Endothelial cell of umbilical vein (primary cell): ENCODE measurements at places on chromosomes 13 and 19. TPM values are rescaled to one million over a fixed set of nuclear protein-coding genes. Genes with fewer than 3 reads are reported as not detected.

DNA sequence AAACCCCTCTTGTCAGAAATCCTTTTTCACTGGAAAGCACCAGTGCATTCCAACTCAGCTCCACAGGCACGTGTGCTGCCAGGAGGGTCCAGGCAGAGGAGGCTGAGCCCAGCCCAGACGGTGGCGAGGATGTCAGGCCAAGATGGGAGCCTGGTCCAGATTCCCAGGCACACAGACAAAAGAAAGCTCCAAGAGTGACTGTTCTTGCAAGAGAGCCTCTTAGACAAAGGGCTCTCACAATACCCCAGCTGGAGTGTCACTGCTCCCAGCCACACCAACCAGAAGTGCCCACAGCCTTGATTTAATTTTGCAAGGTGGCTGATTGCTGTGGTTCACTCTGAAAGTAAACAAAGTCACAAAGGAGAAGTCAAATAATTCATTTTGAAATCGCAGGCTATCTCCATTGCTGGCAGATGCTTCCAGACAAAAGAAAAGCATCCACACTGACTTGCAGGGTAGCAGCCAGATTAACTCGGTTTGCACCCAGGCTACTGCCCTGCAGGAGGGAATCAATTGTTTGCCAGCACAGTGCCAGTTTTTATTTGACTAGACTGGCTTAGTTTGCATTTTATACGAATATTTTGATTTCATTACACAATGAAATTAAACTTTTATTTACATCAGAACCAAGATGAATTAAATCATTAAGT lies 95.1 kb downstream of the RAB20 start:
- no peak for DNase-seq

DNA sequence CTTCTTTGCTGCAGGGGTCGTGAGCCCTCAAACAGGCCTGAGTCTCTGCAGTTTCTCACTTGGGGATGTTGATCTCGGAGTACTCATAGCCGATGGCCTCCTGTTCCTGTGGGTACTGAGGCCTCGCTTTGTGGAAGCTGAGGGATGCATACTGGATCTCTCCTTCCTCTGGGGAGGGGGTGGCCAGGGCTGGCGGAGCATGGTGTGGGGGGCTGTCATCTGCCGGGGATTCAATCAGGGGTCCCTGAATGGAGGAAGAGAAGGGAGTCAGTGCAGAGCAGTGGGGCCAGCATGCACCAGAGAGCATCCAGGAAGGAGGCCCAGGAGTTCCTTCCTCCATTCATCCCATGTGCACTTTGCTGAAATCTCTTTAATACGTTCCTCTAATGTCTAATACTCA lies 10.0 kb downstream of the SIGLEC12 start:
- DNase-seq, result no peak

DNA sequence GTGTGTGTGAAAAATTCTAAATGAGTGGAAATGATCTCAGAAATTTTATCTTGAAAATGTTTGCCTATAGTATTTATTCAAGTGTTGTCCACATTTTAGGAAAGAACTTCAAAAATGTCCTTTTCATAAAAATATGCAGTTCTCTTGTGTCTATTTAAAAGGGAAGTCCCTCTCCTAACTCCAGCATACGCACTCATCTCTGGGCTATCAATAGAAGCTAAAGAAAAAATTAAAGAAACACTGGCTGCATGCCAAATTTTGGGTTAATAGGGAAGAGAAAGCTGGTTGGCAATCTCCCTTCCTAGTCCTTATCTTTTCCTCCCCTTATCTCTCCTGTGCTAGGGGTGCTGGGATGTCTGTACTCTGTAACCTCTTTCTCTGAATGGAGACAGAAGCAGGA lies 313.3 kb downstream of the ENOX1 start:
- peak; percentile 40 for DNase-seq

GRCh38 chr13:74287724-74288169 lies 153.5 kb upstream of the KLF12 start:
- peak; percentile 69 for DNase-seq

DNA sequence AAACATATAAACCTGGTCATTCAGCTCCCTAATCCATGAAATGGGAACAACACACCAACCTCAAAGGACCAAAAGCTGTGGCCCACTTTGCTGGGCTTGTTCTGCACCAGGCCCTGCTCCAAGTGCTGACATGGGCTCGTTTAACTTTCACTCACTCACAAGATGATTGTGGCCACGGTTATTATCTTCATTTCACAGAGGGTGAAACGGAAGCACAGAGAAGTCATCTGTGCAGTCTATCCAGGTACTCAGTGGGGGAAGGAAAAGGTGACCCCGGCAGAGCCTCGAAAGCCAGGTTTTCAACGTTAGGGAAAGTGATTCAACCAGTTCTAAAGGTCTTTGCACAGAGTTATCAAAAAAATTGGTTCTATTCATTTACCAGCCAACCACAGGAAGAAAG lies 68.0 kb downstream of the CRYL1 start:
- no peak for DNase-seq

DNA sequence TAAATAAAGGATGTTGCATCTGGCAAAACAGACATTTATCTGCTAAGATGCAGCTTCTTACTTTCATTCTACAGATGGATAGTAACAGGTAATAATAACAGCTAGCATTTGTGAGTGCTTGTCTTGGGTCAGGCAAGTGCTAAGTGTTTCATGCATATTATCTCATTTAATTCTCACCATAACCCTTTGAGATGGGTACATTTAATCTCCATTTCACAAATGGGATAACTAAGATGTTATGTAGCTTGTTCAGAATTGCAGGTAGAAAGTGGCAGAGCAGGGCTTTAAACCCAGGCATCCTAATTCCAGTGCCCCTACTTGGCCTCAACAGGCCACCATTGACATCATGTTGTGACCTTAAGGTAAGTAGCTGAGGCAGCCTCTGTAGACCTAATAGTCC lies 69.8 kb downstream of the LMO7 start:
- DNase-seq, result no peak

DNA sequence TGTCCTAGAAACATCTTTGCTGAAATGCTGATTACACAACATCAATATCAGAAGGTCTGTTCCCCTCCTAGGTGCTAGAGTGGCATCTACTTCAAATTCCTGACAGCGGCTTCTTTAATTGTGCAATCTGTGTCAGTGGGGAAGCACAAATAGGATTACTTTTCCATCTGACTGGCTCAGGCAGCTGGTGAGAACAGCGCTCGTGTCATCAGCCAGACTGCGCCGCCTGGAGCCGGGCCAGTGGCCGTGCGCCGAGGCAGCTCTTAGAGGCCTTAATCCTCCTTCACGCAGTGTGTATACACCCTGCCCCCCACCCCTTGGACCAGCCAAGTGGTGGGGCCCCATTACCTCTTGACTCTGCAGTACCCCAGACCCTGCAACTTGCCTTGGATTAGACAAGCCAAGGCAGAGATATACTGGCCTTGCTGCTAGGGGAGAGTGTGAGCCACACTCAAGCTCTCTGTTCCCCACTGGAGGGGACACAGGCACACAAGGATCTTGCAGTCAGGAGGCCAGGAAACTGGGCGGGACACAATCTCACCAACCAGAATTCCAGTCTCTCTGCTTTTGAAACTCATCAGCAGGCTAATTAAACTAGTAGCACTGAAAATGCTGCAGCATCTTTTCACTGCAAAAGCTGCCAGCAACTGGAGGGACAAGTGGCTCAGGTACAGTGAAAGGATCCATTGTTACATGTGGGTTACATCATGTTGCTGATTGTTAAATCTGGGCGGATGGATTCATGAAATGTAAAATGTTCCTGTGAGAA lies 48.9 kb upstream of the EPHX3 start:
- peak; percentile 53 for DNase-seq

- peak; percentile 62 for DNase-seq
Observed at GRCh38 chr13:21012841-21013681, 48.3 kb downstream of the LATS2 start.

- DNase-seq, result peak; percentile 86
Observed at GRCh38 chr13:39451860-39452301, 151.1 kb downstream of the LHFPL6 start.

- DNase-seq, result no peak
Observed at GRCh38 chr13:20360041-20360491, 127.9 kb upstream of the GJB6 start.

GRCh38 chr13:93794197-93794885 lies 567.7 kb downstream of the GPC6 start:
- DNase-seq, result no peak

- no peak for DNase-seq
Observed at GRCh38 chr19:33713194-33713593, 83.5 kb upstream of the KCTD15 start.

DNA sequence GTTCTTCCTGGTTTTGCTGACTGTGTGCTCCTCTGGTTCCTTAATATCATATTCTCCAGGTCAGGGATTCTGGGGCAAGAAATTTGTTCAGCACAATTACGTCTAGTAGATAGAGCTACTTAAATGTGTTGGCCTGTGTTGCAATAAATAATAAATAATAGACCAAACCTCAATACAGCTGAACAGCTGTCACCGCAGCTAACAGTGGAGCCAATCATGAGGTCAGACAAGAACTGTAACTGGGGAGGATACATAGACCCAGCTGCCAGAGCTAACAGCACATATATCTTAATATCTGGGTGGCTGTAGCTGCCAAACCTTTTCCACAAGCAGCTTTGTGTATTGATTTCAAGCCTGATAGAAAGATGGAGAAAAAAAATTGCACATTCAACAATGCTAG lies 1596.3 kb upstream of the PCDH20 start:
- no peak for DNase-seq

GRCh38 chr13:99040536-99041131 lies 62.8 kb upstream of the DOCK9 start:
- DNase-seq, result no peak

DNA sequence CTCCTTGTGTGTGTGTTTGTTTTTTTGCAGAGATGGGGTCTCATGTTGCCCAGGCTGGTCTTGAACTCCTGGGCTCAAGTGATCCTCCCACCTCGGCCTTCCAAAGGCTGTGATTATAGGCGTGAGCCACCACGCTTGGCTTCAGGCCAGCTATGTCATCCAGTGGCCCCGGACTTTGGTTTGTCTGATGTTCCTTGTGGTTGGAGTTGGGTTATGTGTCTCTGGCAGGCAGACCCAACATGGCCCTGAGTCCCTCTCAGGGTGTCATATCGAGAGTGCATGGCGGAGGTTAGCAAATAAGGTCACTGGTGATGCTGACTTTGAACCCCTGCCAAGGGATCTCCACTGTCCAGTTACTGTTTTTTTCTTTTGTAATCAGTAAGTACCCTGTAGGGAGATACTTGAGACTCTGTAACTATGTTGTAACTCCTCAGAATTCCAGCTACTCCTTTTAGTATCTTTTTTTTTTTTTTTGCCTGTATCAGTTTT lies 37.3 kb downstream of the SMARCA4 start:
- no peak for DNase-seq

C1QTNF9B gene
- total RNA-seq, result not detected in 2 replicates

ZNF284 gene
- 2.4 and 2.7 TPM in 2 replicates for total RNA-seq

CBY2 gene
- not detected in 2 replicates for total RNA-seq

GNA15 gene
- not detected in 2 replicates for total RNA-seq

ZNF491 gene
- total RNA-seq, result 0.85 and 1.1 TPM in 2 replicates

CEBPA gene
- total RNA-seq, result not detected in 2 replicates

GPR183 gene
- total RNA-seq, result not detected in 2 replicates
